ENCODE measurements at places on chromosomes 7 and 10.

- DNase-seq: no peak
Observed at GRCh38 chr7:2546776-2547586, 8.3 kb downstream of the BRAT1 start.

- DNase-seq: no peak
Observed at GRCh38 chr7:6494365-6494764, 46.6 kb upstream of the DAGLB start.

- no peak for DNase-seq
Observed at GRCh38 chr10:811379-812175, 119.9 kb downstream of the LARP4B start.

GRCh38 chr7:128194533-128195282 is 46.4 kb upstream of the LEP start:
- no peak for DNase-seq

DNA sequence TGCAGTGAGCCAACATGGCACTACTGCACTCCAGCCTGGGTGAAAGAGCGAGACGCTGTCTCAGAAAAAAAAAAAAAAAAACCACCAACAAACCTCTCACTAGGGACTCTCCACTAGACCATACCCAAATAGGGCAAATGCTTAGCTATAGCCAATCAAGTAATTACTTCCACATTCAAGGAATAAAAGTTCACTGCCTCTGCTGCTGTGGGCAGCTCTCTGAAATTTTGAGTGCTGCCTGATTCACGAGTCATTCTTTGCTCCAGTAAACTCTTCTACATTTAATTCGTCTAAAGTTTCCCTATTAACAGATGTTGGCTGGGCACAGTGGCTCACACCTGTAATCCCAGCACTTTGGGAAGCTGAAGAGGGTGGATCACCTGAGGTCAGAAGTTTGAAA is 4.7 kb upstream of the NRBF2 start:
- DNase-seq: no peak

GRCh38 chr10:69901628-69902505 is 100.2 kb downstream of the COL13A1 start:
- DNase-seq: no peak

GRCh38 chr10:132232023-132232951 is 45.5 kb downstream of the DPYSL4 start:
- DNase-seq: peak; percentile 8

GRCh38 chr7:18157233-18157632 is 129.6 kb upstream of the PRPS1L1 start:
- DNase-seq: no peak

DNA sequence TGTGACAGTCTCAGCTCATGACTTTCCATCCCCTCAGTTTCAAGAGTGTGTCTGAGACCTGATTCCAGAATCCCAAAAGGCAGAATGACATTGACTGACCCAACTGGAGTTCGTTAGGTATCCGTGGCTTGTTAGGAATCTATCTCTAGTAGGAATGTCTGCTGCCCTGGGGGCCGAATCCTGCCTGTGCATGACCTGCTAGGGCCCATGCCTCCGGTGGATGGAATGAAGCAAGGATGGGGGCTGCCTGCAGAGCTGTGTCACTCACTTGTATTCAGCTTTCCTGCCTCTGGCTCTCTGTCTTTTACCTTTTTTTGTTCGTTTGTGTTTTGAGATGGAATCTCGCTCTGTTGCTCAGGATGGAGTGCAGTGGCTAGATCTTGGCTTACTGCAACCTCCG is 129.5 kb downstream of the SDK1 start:
- DNase-seq: no peak

DNA sequence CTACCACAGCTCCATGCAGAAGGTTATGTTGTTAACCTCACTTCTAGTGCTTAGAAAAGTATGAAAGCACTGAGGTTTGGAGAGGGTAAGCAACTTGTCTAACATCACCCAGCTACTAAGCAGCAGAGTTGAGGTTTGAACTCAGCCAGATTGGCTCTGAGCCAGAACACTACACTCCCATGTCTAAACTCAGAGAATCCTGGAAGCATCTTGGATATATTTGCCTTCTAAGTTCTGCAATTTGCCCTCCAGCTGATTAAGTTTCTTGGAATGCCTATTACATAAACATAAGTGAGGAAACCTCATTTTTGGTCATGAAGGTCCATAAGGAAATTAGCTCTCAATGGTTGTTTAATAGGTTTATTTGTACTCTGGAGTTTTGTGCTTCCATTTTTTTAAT is 78.1 kb upstream of the PHYHIPL start:
- DNase-seq: no peak

DNA sequence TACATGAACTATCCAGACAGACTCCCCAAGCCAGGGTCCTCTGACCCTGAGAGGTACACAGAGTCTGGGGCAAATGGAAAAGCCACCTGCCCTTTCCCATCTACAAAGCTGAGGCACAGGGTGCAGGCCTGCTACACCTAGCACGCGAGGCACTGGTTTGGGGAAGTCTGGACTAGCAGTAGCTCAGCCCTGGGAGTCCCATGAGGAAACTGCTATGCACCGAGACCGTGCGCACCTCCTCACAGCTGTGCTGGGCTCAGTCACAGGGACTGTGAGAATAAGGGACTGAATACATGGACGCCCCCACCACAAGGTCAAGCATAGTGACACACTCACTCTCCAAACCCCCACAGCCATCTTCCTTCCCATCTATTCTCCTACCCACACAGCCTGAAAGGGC is 8.2 kb downstream of the MAT1A start:
- no peak for DNase-seq

- DNase-seq: no peak
Observed at GRCh38 chr10:21363092-21363730, 162.3 kb downstream of the SKIDA1 start.

DNA sequence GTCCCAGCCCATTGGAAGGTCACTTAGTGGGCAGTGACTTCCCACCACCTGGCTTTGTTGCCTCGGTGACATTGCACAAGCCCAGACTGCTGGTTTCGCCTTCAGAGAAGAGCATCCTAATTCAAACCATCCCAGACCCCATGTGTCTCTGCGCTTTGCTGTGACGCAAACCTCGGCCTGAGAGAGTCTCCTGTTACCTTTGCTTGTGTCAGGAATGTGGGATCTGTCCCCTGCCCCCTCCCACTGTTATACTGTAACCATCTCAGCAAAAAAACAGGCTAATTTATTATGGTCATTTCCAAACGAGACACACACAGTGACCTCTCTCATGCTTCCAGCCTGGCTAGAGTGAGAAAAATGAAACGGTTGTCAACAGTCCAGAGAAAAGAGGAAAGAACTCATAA is 25.0 kb upstream of the AQP1 start:
- no peak for DNase-seq

GRCh38 chr10:82826132-82826531 is 951.1 kb downstream of the NRG3 start:
- DNase-seq: no peak

DNA sequence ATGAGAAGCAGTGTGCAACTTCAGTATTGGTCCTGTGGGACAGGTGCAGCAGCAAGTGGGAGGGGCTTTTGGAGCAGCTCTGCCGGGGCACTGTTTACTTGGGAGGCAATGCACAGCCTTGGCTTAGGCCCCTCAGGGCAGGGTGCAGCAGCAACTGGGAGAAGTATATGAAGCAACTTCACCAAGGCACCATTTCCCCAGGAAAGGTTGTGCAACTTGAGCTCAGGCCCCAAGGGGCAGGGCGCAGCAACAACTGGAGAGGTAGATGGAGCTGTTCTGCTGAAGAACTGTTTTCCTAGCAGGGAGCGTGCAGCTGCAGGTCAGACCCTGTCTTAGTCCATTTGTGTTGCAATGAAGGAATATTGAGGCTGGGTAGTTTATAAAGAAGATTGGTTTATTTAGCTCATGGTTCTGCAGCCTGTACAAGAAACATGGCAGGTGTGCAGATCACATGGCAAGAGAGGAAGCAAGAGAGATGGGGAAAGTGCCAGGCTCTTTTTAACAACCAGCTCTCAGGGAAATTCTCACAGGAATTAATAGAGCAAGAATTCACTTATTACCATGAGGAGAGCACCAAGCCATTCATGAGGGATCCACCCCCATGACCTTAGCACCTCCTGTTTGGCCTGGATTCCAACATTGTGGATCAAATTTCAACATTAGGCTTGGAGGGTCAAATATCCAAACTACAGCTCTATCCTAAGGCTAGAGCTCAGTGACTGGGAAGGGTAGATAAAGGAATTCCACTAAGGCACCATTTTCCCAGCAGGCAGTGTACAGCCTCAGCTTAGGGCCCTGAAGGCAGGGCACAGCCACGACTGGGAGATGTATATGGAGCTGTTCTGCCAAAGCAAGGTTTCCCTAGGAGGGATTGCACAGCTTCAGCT is 10.9 kb downstream of the GPR141 start:
- DNase-seq: no peak

DNA sequence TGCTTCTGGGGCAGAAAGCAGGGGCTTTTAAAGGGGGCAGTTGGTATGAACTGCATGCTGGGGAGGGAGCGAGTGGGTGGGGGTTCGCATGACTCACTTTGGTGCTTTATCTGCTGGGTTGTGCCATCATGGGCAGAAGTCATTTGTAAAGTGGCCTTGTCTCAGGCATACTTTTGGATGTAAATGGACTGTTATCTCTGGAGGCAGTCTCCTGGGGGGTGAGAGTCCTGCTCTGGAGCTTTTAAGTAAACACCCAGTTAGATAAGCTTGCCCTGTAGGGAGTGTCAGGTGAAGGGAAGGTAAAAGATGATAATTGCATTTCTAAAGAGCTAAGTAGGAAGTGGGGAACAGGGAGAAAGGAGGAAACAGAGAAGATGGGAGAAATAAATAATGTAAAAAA is 1.6 kb upstream of the GSTO1 start:
- DNase-seq: no peak

GRCh38 chr7:6121141-6121540 is 90.0 kb downstream of the ANKRD61 start:
- no peak for DNase-seq

GRCh38 chr10:78907551-78908211 is 161.1 kb upstream of the ZMIZ1 start:
- DNase-seq: no peak

DNA sequence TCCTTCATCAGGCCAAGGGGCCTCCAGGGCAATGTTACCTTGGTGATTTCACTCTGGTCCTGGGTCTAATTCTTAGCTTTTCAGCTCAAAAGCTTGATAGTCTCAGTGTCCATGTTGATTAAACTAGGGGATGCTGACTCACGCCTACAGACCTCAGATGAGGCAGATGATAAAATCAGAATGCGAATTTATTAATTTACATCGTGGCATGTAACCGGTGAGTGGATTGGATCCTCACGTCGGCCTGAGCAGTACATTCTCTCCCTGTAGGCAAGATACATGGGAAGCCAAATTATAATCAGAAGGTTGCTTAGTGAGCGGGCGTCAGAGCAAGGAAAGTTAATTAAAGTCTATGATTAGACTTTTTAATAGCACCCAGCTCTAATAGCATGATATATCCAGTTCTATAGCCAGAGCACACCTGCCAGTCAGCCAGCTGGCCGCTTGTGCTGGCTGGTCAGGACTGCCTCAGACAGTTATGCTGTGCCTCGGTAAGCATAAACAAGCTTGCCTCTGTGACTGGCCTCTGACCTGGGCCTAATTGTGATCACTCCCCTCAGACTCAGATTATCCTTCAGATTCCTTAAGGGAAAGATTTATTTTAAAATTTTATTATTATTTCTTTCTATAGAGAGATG is 20.2 kb upstream of the CPA5 start:
- DNase-seq: no peak

DNA sequence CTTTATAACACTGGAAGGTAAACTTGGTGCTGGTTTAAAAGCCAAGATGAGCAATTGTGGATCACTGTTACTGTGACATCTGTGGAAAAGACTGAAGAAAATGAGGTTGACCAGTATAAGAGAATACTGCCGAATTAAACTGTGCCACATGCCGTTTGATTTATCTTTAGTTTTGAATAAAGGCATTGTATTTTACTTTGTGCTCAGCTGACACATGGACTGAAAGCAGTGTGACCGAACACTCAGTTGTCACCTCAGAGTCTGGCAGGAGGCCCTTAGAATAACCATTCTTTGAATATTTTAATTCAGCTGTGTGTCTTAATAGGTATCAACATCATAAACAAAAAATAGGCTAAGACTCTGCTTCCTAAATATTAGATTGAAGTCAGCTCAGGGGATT is 133.7 kb upstream of the GJD4 start:
- DNase-seq: no peak

GRCh38 chr10:131865223-131865917 is 35.4 kb upstream of the PPP2R2D start:
- no peak for DNase-seq

DNA sequence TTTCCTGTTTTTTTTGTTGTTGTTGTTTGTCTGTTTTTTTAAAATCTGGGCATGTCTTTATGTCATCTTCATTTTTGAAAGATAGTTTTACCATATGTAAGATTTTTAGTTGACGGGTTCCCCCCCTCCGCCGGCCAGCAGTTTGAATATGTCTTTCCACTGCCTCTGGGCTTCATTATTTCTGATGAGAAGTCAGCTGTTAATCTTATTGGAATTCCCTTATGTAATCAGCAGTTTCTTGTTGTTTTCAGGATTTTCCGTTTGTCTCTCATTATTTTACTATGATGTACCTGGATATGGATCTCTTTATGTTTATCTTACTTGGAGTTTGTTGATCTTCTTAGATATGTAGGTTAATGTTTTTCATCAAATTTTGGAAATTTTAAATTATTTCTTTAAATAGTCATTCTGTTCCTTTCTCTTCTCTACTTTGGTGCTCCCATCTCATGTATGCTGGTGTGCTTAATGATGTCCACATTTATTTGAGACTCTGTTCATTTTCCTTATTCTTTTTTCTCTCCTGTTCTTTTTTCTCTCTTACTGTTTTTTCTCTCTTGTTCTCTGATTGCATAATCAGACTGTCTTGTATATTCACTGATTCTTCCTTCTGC is 9.7 kb downstream of the EXOC6 start:
- no peak for DNase-seq

GRCh38 chr7:140694592-140694991 is 1.9 kb upstream of the NDUFB2 start:
- no peak for DNase-seq

DNA sequence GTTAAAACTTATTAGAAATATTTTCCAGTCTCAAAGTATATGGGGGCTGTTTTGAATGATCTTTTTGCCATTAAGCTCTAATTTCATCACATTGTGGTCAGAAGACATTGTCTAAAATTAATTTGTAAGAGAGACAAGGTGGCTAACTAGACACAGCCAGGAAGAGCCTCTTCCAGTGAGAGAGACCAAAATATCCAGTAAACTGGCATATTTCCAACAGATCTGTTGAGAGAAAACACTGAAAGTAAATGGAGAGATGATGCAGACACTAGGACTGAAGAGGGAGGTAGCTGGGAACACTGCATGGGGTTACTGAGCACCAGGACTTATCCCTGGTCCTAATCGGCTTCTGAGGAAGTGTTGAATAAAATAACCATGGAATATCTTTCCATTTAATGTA is 101.5 kb upstream of the TAS2R16 start:
- no peak for DNase-seq

Data from activated T-cell treated with anti-CD3 and anti-CD28 coated beads for 24 hours (primary cell).